ENCODE measurements at places on chromosomes 4 and X.

- DNase-seq = no peak
Observed at GRCh38 chr4:101127176-101127790, 220.0 kb downstream of the PPP3CA start.

- no peak for DNase-seq
Observed at GRCh38 chr4:55571806-55572205, 20.2 kb downstream of the PDCL2 start.

GRCh38 chr4:101885574-101885973 lies 95.0 kb downstream of the BANK1 start:
- DNase-seq = no peak

DNA sequence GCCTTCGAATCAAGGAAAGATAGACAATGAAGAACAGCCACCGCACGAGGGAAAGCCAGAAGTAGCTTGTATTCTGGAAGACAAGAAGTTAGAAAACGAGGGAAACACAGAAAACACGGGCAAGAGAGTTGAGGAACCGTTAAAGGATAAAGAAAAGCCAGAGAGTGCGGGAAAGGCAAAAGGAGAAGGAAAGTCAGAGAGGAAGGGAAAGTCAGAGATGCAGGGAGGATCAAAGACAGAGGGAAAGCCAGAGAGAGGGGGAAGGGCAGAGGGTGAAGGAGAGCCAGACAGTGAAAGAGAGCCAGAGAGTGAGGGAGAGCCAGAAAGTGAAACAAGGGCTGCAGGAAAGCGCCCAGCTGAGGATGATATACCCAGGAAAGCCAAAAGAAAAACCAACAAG lies 1.4 kb downstream of the TCEAL2 start:
- no peak for DNase-seq

DNA sequence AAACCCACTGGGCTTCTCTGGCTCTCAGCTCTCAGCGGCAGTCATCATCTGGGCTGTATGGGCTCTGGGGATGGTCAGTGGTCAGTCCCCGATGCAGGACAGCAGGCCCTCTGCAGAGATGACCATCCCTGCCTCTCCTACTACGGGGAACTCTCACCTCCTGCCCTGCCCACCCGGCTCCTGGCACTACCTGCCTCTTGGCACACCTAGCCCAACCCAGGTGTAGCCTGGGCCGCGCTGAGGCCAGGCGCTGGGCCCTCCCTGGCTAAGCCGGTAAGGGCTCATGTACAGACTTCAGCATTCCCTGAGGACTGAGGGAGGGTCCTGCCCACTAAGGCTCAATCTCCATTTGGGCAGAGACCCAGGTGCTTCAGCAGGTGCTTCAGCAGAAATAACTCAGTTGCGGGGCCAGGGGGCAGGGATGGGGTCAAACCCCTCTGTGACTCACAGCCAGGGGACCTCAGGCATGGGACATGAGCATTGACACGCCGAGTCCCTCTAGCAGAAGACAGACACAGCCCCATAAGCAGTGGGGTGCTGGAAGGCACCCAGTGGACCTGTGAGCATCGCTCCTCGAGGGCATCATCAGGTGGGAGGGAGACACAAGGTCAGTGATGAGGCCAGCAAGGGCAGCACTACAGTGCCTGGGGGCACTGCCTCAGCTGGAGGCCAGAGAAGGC lies 71.0 kb downstream of the ACOX3 start:
- no peak for DNase-seq

GRCh38 chr4:118968005-118968404 lies 79.4 kb downstream of the SYNPO2 start:
- peak; percentile 57 for DNase-seq

- no peak for DNase-seq
Observed at GRCh38 chr4:94978904-94979303, 221.1 kb downstream of the BMPR1B start.

DNA sequence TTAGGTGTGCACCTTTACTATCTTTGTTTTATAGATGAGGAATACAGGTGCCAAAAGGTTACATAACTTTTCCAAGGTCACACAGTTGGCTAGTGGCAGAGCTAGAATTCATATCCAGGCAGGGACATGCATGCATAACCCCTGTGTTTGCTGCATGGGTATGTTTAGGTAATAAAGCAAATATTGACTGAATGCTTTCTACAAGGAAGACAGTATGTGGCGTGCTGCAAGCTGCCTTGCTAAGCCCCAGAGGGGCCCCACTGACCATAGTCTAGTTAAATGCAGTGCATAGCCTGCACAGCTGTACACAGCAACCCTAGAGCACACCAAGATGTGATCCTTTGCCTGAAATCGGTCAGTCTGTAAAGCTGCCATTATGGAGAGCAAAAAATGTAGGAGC lies 320.5 kb upstream of the IGFBP7 start:
- no peak for DNase-seq

- no peak for DNase-seq
Observed at GRCh38 chr4:6815029-6815836, 32.7 kb downstream of the KIAA0232 start.
